ENCODE measurements at places on chromosomes 3 and 15.

DNA sequence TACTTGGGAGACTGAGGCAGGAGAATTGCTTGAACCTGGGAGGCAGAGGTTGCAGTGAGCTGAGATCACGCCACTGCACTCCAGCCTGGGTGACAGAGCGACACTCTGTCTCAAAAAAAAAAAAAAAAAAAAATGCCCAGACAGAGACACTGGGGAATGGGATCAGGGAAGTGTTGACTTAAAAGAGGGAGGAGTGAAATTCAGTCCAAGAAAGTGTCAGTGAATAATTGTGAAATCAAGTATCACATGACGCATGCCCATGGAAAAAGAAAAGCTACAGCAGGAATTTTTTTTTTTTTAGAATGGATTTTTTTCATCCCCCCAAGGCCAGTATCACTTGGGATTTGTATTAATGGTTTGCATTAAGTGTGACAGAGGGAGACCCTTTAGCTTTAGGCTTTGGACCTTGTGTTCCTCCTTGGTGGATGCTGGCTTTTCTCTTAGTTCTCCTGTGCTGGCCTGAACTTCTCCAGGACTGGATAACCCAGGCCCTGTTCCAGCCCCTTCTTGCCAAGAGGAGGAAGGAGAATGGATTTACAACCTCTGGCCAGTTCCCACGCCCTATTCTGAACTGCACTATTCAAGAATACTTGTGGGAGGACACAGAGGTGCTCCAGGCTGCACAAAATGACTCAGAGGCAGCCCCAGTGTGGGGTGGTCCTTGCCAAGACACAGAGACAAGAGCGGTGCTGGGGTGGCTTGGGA, 36.7 kb upstream of the ZNF774 start:
- no peaks in the 10 kb centered on the region for H3K36me3 ChIP-seq
- H3K4me1 ChIP-seq: peaks cover 3% of the 10 kb centered on the region
- no peak overlapping the region for H3K27ac ChIP-seq
- no peak overlapping the region for H3K4me3 ChIP-seq
- peak; percentile 65 for DNase-seq

DNA sequence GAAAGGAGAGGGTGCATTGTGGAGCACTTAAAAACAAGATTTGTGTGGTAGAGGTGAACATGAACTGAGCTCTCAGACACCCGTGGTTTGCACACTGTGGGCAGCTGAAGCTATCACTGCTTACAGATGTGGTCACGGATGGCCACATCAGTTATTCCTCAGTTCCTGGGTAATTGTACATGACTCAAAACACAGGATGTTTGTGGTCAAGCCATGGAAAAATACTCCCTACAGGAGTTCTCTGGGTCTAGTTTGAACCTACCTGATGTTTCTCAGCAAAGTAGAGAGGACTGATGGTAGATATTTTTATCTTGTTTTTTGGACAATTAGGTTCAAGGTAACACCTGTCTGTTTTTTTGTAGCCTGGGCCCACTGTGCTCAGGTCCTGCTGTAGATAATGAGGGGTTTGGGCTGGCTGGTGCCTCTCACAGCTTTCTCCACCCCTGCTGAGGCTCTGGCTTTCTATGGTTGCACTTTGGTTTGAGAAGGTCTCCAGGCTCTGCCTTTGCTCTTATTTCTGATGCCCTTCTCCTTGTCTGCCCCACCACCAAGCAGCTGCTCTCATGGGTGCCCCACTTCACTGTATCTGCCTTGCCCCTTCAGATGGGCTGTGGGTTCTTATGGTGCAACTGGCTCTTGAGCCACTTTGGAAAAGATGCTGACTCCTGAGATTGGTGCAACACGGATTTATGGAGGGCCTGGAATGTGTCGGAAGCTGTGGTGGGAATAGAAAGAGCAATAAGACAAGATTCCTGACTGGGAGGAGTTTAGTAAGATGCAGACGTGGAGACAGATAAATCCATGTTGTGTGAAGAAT, 40.1 kb downstream of the CDCP1 start:
- peaks cover 7% of the 10 kb centered on the region for H3K4me1 ChIP-seq
- DNase-seq: peak; percentile 13
- H3K36me3 ChIP-seq: no peaks in the 10 kb centered on the region
- H3K27ac ChIP-seq: no peak overlapping the region

DNA sequence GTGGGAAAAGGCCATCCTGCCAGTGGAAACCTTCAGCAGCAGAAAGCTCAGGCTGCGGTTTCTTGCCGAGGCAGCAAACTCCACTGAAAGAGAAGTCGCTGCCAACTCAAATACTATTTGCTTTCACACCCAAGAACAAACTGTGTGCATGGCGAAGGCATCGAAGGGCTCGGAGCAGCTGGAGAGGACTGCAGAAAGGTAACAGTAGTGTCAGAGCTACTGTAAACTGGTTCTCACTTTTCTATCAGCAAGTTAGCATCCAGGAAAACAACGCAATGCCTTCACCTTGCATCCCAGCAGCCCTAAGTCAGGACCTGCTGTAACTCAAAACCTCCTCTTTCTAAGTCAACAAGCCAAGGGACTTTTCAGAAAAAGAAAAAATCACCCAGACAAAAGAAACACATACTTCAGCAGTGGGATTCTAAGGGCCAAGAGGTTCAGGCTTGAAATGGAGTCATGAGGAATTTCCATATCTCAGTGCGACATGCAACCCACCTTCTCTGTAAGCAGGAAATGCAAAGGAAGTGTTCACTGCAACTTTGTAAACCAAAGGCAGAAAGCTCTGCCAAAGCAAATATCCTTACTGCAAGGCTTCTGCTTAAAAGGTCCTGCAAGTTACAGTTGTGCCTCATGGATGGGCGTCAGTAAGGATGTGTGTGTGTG, 193.5 kb downstream of the FOXP1 start:
- H3K27me3 ChIP-seq: no peaks in the 10 kb centered on the region
- no peaks in the 10 kb centered on the region for H3K36me3 ChIP-seq
- DNase-seq: peak; percentile 95
- peaks cover 41% of the 10 kb centered on the region for H3K4me1 ChIP-seq
- peak overlapping the region; percentile 29 for H3K4me3 ChIP-seq

GRCh38 chr15:57705746-57706404, 639 bp upstream of the POLR2M start:
- H3K4me3 ChIP-seq: no peak overlapping the region
- no peaks in the 10 kb centered on the region for H3K27me3 ChIP-seq
- H3K27ac ChIP-seq: peak overlapping the region; percentile 74
- peaks cover 13% of the 10 kb centered on the region for H3K36me3 ChIP-seq
- DNase-seq: no peak
- H3K4me1 ChIP-seq: peaks cover 16% of the 10 kb centered on the region

DNA sequence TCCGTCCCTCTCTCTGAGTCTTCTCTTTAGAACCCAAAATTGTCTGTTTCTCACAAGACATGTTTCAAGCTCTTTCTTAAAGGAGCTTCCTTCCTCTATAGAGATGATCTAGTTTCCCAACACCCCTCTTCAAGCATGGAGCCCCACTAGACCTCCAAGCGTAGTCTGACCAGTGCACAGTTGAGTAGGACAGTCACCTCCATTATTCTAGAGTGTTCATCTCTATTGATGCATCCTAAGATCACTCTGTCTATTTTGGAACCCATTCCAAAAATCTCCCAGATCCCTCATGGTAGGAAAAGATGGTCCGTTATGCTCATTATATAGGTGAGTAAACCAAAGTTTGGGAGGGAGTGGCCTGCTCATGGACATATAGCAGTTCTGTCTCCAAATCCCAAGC, 4.1 kb upstream of the CAV3 start:
- no peaks in the 10 kb centered on the region for H3K36me3 ChIP-seq
- DNase-seq: no peak
- H3K27me3 ChIP-seq: no peaks in the 10 kb centered on the region
- H3K4me1 ChIP-seq: no peaks in the 10 kb centered on the region

GRCh38 chr3:149466192-149466591, 8.3 kb upstream of the TM4SF4 start:
- H3K4me1 ChIP-seq: peaks cover 25% of the 10 kb centered on the region
- peak; percentile 15 for DNase-seq
- H3K36me3 ChIP-seq: no peaks in the 10 kb centered on the region
- no peaks in the 10 kb centered on the region for H3K27me3 ChIP-seq
- peak overlapping the region; percentile 17 for H3K27ac ChIP-seq

DNA sequence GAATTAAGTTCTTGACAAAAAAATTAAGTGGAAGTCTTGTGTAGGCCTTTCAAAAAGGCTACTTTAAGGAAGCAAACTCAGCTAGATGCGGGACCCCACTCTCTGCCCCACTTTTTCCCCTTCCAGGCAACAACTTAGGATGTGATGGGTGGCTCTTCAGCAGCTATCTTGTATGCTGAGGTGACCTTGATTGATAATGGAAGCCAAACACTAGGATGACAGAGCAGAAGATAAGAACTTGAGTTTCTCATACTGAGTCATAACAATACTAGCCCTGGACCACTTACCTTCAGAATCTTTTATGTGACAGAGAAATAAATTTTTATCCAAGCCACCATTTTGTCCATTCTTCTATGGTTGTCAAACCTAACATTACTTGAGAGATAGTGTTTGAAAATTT, 16.1 kb downstream of the PDCD10 start:
- H3K4me1 ChIP-seq: no peaks in the 10 kb centered on the region
- peaks cover 4% of the 10 kb centered on the region for H3K36me3 ChIP-seq
- no peak overlapping the region for H3K4me3 ChIP-seq
- no peak overlapping the region for H3K27ac ChIP-seq

DNA sequence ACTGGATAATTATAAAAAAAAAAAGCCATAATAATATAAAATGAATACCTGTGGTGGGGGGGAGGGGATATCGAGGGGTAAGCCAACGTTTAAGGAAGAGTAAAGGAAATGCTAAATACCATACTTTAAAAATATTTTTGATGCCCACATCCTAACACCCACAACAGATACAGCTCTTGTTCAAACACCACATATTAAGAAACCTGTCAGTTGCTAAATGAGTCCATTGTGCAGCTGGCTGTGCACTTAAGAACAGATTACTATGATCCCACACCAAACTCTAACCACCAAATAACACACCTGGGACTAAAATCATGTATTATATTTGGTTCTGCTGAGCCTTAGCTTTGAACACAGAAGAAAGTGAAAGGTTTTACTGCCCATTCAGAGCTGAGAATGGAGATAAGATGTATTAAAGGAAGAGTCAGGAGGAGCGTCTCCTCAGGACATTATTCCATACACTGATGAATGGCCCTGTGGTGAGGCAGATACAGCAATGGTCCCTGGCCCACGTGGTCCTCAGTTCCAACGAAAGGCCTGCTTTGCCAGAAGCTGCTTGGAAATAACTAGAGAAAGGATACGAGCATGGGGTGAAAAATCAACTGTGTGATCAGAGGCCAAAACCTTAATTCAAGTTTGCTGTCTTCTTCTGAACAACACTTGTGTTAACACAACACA, 515.4 kb downstream of the FOXP1 start:
- H3K27ac ChIP-seq: no peak overlapping the region
- DNase-seq: no peak
- H3K4me3 ChIP-seq: no peak overlapping the region

DNA sequence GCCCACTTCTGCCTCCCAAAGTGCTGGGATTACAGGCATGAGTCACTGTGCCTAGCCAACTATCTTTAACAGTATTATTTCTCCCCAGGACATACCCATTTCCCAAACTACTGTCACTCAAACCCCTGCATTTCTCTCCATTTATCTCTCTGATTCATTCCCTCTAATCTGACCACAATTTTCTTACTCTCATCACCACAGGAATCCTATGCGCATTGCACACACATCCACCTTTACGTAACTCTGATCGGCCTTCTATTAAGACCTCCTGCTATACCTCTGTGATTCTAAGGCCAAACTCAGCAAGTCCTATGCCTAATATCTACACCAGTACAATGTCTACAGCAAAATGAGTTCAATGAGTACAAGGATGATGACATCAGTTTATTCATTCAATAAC, 235.0 kb downstream of the ULK4 start:
- H3K27ac ChIP-seq: no peak overlapping the region
- no peaks in the 10 kb centered on the region for H3K4me1 ChIP-seq
- H3K4me3 ChIP-seq: no peak overlapping the region
- DNase-seq: no peak
- no peaks in the 10 kb centered on the region for H3K27me3 ChIP-seq

- H3K36me3 ChIP-seq: no peaks in the 10 kb centered on the region
- peaks cover 3% of the 10 kb centered on the region for H3K27me3 ChIP-seq
- no peak for DNase-seq
These were observed 97.4 kb downstream of the SLC9A9 start for GRCh38 chr3:143750841-143751240.

DNA sequence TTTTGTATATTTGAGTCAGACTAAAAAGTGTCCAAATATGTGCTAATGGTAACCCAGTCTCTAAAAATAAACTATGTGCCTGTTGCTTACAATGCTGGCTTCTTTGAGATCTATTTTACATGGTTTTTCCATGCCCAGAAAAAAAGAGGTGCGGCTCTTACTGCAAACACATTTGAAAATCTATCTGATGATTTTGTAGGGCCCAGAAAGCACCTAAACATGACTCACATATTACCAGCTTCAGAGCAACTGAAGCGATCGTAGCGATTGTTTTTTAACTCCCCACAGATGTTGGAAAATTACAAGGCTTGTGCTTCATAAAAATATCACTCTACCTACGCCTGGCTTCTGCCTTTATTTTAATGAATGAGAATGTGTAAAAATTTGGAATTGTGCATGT, 53.5 kb downstream of the SUCNR1 start:
- no peak overlapping the region for H3K27ac ChIP-seq
- no peaks in the 10 kb centered on the region for H3K36me3 ChIP-seq
- no peak overlapping the region for H3K4me3 ChIP-seq
- no peak for DNase-seq
- peaks cover 39% of the 10 kb centered on the region for H3K4me1 ChIP-seq
- H3K27me3 ChIP-seq: no peaks in the 10 kb centered on the region

- H3K4me1 ChIP-seq: no peaks in the 10 kb centered on the region
- DNase-seq: no peak
- H3K4me3 ChIP-seq: no peak overlapping the region
- no peak overlapping the region for H3K27ac ChIP-seq
- no peaks in the 10 kb centered on the region for H3K27me3 ChIP-seq
These were observed 372.5 kb upstream of the BCHE start for GRCh38 chr3:166209701-166210100.

GRCh38 chr3:106086038-106086437, 217.2 kb upstream of the CBLB start:
- no peaks in the 10 kb centered on the region for H3K36me3 ChIP-seq
- no peaks in the 10 kb centered on the region for H3K27me3 ChIP-seq
- H3K4me3 ChIP-seq: no peak overlapping the region
- no peaks in the 10 kb centered on the region for H3K4me1 ChIP-seq
- H3K27ac ChIP-seq: no peak overlapping the region
